ENCODE measurements at places on chromosomes 3 and 15.
A peak's percentile ranks its signal among the peaks of the same experiment; 100 is the strongest.

DNA sequence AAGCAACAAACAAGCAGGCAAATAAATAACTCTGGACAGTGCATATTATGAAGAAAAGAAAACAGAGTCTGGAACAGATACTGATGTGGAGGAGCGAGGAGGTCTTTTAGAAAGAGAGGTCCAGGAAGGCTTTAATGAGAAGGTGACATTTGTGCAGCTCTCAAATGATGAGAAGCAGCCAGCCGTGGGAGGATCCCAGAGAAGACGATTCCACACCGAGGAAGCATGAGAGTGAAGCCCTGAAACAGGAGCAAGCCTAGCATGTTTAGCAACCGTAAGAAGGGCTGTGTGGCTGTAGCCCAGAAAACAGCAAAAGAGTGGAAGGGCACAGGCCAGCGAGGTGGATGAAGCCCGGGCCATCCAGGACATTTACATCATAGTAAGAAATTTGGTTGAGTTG is 93.1 kb downstream of the RAD18 start:
- DNase-seq, result no peak

DNA sequence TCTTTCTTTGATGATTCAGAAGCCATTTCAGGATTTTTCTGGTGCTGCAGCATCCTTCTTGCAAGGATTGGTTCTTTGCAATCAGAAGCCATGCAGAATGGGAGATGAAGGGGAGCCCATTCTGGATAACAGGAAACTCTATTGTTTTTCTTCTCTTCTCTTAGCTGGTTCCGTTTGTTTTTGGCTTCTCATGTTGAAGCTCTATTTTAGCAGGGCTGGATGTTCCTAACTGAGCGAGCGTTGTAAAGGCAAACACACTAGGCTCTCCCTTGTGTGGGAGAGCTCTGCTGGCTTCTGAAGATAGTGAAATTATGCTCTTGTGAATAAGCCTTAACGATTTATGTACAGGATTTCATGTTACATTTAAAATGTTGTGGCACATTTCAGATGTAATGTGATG is 8.3 kb downstream of the CACNA1D start:
- DNase-seq, result no peak

DNA sequence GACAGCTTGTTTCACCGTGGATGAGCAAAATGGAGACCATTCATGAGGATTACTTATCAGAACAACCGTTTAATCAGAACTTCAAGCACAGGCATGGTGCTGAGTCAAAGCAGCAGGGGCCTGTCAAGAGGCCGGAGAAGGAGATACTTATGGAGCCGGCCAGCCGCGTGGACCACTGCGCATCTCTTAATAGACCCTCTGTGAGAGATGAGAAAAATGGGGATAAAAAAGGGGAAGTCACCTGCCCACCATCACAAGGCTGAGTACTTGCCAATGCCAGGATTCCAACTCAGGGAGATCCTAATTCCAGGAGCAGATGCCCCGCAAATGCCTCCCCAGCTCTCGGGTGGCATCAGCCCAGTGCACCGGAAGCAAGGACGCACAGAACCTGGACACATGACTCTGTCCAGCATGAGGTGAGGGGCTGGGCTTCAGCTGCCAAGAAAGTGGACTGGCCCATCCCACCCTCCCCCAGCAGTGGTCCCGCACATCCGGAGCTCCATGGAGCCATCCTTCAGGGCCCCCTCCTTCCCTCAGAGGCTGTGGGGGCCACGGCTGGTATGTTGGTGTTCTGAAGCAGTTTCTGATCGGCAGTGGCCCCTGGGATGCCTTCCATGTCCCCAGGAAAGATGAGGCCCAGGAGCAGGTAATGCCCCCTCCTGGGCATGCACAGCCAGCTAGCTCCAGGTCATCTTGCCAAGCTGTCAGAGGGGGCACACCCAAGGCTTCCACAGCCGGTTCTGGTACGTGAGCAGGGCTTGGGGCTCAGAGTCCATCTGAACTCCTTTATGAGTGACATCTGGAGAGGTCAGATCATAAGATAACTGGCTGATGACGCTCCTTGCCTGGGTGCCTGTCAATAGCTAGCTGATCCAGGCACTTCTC is 143.8 kb downstream of the ATP10A start:
- no peak for DNase-seq

- peak; percentile 82 for DNase-seq
These were observed 64.9 kb downstream of the CMTM8 start for GRCh38 chr3:32303399-32303747.

- no peak for DNase-seq
These were observed 4.7 kb downstream of the RBMS3 start for GRCh38 chr3:29285471-29286071.

- DNase-seq, result peak; percentile 90
These were observed 27.3 kb upstream of the BCL2L10 start for GRCh38 chr15:52139599-52140462.

DNA sequence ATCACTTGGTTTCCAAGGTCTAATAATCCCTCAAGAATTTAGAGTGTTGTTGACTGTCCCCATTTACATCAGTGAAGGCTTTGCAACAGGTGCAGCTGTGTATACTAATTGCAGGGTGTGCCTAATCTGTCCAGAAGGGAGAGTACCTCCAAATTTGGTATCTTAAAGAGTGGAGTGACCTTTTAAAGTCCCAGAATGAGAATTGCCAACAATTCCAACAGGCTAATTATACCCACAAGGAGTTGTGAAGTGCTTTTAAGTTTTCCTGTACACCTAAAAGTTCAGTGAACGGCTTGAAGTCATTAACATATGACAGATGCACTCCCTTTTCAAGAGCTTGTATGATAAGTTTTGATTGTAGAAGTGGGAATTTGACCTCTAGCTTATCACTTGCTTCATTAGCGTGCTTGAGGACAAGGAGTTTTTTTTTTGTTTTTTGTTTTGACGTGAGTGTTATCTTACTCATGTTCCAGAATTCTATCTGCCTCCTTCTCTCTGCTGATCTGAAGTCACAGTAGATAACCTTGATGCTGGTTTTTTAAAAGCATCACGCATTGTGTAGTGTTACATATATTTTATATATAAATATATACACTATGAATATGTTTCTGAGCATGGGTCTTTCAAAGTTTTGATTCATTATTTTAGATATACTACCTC is 26.3 kb downstream of the CDIN1 start:
- DNase-seq, result no peak

DNA sequence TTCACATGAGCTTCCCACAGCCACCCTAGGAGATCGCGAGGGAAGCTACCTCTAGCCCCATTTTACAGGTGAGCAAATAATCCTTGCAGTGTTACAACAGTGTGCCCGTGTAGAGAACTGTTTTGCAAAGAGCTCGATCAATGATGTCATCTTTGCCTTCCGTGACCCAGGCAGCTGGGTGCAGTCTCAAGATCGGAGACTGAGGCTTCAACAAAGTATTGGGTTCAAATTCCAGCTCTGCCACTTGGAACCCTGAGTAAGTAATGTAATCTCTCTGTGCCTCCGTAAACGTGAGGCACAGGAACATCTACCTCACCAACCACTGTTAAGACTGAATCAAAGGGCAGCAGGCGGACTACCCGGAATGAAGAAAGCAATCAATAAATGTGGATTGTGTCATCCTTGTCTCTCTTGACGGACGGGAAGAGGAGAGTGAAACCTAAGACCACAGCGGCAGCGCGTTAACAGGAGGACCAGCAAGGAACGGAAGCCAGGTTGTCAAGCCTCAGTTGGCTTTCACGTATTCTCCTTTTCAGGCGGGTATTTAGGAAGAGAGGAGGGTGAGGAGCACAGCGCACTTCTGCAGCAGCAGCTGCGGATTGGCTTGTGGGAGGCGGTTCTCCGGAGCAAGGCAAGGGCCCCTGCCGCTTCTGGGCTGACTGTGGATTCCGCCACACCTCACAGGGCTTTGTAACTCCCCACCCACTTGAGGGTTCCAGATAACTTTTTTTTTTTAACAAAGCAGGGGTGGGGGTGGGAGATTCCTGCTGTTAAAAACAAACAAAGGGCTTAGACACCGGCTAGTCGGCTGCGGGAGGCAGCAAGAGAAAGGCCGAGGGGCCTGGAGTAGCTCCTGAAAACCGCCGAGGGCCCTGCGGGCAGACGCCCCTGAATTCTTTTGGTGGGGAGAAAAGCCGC is 1.5 kb upstream of the SMAD3 start:
- peak; percentile 80 for DNase-seq

DNA sequence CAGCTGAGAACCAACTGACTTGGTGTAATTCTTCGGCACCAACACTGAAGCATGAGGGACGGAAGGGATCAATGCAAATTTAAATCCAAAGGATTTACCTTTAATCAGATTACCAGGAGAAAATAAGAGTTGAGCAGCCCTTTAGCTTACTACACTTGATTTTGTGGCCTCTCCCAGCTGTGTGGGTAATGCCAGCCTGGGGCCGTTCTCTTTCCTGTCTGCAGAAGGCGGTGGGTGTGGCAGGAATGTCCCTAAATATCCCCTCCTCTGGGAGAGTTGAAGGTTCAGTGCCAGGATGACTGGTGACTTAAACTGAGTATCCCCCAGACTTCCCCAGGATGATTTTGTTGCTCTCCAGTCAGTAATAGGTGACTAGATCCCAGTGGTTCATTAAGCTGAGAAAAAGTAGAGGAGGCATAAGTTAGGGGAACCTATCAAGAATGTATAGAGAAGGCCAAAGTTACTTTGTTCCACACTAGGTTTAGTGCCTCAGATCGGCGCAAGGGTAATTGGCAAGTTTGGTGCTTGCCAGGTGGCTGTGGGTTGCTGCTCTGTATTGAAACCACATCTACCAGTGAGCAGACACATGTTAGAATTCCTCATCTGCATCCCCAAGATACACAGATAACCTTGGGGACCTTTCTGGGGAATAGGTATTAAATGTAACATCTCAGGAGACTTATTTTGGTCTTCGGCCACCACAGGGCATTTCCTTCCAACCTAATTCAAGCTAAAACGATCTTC is 23.1 kb downstream of the MAPKBP1 start:
- no peak for DNase-seq

DNA sequence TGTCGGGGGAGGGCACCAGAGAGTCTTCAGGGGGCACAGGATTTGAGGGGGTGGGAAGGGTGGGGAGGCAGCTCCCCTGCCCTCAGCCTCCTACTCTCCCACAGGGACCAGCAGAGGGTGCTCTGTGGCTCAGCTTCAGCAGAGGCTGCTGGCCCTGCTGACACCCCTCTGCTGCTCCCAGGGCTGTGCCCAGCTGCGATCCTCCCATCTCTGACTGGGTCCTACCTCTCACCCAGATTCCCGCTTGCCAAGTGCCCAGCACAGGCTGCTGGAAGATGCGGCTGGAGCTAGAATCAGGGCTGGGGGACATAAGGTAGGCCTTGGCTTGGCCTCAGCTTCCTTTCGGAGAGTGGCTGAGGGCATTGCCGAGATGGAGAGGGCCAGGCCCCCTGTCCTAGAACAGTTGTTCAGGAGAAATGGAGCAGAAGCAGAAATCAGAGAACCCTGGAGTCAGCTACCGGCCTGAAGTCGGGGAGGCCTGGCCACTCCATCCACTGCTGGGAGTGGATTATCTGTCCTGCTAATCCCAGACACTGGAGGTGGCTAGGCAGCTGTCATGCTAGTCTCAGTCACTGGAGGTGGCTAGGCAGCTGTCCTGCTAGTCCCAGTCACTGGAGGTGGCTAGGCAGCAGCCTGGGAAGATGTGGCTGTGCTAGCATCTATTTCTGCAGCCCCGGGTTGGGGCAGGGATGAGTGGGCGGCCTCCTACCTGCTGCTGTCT is 3.9 kb downstream of the GRM2 start:
- DNase-seq, result no peak

DNA sequence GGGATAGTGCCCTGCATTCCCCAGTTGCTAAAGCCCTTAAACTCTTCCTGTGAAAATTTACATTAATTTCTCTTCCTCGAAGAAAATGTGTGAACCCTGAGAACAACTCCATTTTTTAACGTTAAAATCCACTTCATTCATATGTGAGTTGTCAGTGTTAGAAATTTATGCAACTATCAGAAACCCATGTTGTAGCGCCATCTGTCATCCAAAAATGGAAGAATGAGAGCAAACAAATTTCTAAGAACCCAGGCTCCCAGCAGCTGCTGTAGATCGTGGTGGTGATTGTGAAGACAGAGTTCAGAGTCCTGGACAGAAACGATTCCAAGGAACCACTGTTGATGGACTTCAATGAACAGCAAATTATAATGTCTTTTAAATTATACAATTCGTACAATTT is 179.7 kb upstream of the NDN start:
- DNase-seq, result no peak

- no peak for DNase-seq
These were observed 253.9 kb upstream of the RBMS3 start for GRCh38 chr3:29026959-29027358.

- DNase-seq, result no peak
These were observed 14.9 kb downstream of the ACOX2 start for GRCh38 chr3:58521917-58522631.

- DNase-seq, result no peak
These were observed 148.4 kb downstream of the CNTN4 start for GRCh38 chr3:2246873-2247648.

DNA sequence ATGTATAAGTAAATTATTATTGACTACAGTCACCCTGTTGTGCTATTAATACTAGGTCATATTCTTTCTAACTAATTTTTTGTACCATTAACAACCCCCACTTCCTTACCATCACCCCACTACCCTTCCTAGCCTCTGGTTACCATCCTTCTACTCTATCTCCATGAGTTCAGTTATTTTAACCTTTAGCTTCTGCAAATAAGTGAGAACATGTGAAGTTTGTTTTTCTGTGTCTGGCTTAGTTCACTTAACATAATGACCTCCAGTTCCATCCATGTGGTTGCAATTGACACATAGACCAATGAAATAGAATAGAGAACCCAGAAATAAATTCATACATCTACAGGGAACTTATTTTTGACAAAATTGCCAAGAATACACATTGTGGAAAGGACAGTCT is 55.4 kb upstream of the CHRNB4 start:
- no peak for DNase-seq

- no peak for DNase-seq
These were observed 48.8 kb downstream of the ACAP2 start for GRCh38 chr3:195394024-195394423.

- peak; percentile 97 for DNase-seq
These were observed 267.0 kb downstream of the PLCL2 start for GRCh38 chr3:17151598-17152373.

- DNase-seq, result no peak
These were observed 427.9 kb upstream of the AGTR1 start for GRCh38 chr3:148269816-148270215.

DNA sequence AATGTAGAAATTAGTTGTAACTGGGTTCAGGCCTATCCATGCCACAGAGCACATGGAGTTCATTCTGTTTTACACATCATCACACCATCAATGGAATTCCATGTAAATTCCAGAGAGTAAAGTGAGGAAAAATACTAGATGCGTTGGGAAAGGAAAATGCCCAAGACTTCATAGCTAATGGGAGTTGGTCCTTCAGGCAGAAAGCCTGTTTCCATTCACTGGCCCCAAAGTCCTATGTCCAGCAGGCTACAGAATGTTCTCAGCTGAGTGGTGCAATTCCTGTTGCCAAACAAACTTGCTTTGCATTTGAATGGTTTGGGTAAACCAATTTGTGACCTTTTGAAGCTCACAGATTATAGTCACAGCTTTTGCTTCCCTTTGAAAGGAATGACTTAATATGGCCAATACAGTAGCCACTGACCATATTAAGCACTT is 164.6 kb upstream of the PFN2 start:
- no peak for DNase-seq
